ENCODE measurements at places on chromosomes 5 and 9. TPM values are rescaled to one million over a fixed set of nuclear protein-coding genes. Genes with fewer than 3 reads are reported as not detected.
A peak's percentile ranks its signal among the peaks of the same experiment; 100 is the strongest.

DNA sequence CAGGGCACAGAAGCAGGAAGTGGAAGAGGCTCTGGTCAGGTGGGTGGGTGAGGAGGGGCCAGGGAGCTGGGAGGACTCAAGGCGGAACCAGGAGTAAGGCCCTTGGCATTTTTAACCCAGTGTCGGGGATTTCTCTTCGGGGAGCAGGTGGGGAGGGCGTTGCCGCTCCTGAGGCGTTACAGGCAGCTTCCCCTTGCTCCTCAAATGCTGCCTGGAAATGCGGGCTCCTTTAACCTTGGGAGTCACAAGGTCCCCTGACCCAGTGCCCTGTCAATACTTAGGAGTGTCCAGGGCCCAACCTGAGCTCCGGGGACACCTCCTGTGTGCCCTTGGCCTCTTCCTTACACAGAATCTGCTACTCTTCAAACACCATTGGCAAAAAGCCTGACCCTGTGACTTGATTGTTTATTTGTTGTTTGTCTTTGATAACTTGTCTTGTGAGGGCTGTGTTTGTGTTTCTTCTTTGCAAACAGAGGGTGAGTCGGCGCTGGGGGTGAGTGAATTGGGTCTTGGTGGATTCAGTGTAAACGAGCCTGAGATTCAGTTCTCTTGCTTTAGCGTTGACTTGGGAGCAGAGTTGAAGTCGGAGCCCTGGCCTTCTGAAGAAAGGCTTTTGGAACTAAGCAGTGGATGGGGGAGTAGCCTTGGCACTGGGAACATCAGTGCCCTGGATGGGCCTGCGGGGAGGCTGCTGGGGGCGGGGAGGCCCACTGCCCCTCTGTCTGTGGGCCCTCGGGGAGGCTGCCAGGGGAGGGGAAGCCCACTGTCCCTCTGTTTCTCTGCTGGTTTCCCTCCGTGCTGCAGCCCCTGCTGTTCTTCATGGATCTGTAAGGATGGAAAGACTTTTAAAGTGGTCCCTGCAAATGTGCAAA is 300.7 kb upstream of the IRX4 start:
- no peaks in the 10 kb centered on the region for H3K4me1 ChIP-seq
- H3K27ac ChIP-seq: no peak overlapping the region
- no peaks in the 10 kb centered on the region for H3K27me3 ChIP-seq
- DNase-seq: no peak
- no peak overlapping the region for H3K4me3 ChIP-seq

DNA sequence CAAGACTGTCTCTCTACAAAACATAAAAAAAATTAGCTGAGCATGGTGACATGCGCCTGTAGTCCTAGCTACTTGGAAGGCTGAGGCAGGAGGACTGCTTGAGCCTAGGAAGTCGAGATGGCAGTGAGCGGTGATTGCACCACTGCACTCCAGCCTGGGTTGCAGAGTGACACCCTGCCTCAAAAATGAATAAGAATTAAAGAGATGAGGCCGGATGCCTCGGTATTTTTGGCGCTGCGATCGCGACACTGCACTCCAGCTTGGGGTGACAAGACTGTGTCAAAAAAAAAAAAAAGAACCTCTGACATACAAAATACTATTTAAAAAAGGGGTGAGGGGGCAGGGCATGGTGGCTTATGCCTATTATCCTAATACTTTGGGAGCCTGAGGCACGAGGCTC is 7.3 kb downstream of the GPBP1 start:
- H3K27ac ChIP-seq: peak overlapping the region; percentile 85
- H3K36me3 ChIP-seq: peaks cover 8% of the 10 kb centered on the region
- peak overlapping the region; percentile 59 for H3K4me3 ChIP-seq

DNA sequence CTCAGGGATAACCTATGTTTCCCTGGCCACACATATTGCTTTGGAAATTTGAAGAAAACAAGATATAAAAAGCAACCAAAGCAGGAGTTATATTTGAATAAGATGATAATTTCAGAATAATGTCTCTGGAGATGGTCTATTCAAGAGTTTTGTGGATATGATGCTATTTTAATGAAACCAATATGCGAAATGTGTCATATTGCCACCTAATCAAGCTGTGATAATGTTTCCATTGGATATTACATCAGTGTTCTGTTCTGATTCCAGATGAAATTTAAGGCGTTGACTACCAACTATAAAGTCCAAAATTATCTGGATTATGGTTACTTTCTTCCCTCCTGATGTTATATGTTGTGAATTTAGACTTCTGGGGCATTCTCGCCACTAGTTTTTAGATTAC is 27.6 kb upstream of the NUDT12 start:
- H3K36me3 ChIP-seq: no peaks in the 10 kb centered on the region
- H3K27ac ChIP-seq: no peak overlapping the region
- no peaks in the 10 kb centered on the region for H3K4me1 ChIP-seq
- H3K4me3 ChIP-seq: no peak overlapping the region
- H3K27me3 ChIP-seq: peaks cover 21% of the 10 kb centered on the region

- H3K36me3 ChIP-seq: peaks cover 57% of the 10 kb centered on the region
- no peaks in the 10 kb centered on the region for H3K27me3 ChIP-seq
- no peak overlapping the region for H3K27ac ChIP-seq
These were observed 16.9 kb downstream of the HMGXB3 start for GRCh38 chr5:150017226-150018005.

DNA sequence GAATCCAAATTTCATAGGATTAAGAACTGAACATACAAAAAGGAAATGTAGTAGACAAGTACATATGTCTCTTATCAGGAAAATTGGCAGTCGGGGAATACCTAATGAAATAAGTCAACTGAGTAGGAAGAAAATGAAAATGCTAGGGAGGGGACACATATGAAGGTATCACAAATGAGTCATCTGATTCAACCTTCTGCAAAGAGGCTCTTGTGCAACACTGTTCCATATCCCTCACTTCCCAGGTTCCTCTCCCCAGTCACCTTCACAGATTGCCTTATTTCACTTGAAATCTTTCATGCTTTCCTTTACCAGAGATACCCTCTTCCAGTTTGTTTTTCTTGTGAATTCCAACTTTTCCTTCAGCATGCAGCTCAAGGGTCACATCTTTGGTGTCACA is 139.0 kb downstream of the RFX3 start:
- no peak overlapping the region for H3K27ac ChIP-seq
- H3K27me3 ChIP-seq: no peaks in the 10 kb centered on the region
- H3K36me3 ChIP-seq: peaks cover 57% of the 10 kb centered on the region
- no peak for DNase-seq
- H3K4me3 ChIP-seq: no peak overlapping the region

Gene GRIN3A
- polyA plus RNA-seq: 0.09 TPM

Gene OTP
- not detected for polyA plus RNA-seq

Gene RASGEF1C
- polyA plus RNA-seq: not detected
